AG08395 (cell line): ENCODE measurements at places on chromosomes 5 and 9.

DNA sequence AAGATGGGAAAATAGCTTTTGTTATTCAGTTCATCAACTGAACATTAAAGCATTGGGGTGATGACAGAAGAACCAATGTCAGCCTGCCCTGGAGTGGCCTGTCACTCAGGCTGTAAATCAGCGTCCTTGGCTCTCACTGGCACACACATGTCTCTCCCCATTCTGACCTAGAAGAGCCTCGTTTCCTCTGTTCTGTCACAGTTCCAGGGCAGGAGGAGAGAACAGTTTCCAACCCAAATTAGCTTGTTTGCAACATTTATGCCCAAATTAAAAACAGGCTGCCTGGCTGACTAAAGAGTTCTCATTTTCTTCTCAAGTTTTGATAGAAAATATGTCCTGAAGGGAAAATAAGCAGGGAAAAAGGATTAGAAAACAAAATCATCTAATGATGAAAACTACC, 520.1 kb downstream of the CHSY3 start:
- no peak for DNase-seq

- DNase-seq, result no peak
These were observed 165.0 kb downstream of the FBXL17 start for GRCh38 chr5:108216890-108217289.

GRCh38 chr9:127282611-127283010, 18.0 kb downstream of the GARNL3 start:
- DNase-seq, result no peak

GRCh38 chr5:4674166-4674565, 466.0 kb upstream of the ADAMTS16 start:
- DNase-seq, result no peak

- peak; percentile 65 for DNase-seq
These were observed 6.3 kb upstream of the ASB6 start for GRCh38 chr9:129648092-129648763.

DNA sequence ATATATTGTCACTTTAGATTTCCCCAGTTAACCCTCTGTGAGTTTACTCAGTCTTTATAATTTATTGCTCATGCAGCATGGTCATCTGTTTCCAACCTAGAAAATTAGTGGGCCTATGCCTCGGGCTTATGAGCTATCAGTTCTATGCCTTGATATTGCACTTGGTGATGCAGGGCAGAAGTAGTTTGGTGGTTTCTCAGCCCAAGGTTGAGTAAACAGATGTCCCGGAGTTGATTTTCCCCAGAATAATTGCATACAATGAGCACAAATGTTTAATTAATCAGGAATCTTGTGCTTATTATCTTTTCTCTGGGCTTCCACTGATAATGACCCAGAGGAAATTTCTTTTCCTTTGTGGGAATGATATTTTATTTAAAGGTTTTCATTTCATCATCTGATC, 474.0 kb downstream of the CCDC171 start:
- no peak for DNase-seq

GRCh38 chr9:92706218-92706940, 36.4 kb upstream of the IPPK start:
- no peak for DNase-seq

DNA sequence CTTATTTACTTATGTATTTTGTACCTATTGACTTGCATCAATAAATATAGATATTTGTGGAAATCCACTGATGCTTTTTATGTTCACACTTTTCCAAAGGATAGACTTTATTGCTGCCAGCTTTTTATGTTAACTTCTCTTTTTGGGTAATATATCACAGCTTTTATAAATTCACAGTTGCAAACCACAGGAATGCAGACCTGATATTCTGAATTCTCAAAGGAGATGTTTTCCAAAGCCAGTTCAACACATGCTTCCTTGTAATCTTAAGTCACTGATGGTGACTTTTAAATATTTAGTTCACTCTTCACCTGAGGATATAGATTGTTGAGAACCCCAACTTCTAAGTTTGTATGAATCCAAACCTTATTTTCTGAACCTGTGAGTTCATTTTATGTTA, 223.4 kb upstream of the PRR16 start:
- peak; percentile 8 for DNase-seq

DNA sequence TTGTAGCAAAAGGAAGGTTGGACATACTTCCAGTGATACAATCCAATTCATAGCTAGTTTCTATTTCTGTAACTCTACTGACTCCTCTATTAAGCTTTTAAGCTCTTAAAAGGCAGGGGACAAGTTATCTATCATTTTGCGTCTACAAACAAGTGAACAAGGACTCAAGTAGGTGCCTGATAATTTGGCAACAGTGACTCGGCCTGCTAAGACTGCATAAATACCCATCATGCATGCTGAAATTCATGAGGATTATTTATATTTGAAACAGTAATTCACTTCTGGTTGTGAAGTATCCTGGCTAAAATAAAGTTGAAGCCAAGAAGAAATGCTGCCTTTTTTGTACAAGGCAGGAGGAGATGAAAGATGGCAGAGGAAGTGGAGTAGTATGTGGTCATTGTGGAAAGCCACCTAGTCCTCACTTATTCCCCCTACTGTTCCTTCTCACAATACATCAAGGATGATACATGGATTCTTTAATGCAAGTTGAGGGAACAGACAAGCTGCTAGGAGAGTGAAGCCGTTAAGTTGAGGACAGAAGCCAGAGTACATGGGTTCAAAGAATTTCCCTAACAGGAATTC, 74.0 kb downstream of the MRPS27 start:
- DNase-seq, result no peak

GRCh38 chr5:148428848-148429247, 45.1 kb downstream of the FBXO38 start:
- no peak for DNase-seq

DNA sequence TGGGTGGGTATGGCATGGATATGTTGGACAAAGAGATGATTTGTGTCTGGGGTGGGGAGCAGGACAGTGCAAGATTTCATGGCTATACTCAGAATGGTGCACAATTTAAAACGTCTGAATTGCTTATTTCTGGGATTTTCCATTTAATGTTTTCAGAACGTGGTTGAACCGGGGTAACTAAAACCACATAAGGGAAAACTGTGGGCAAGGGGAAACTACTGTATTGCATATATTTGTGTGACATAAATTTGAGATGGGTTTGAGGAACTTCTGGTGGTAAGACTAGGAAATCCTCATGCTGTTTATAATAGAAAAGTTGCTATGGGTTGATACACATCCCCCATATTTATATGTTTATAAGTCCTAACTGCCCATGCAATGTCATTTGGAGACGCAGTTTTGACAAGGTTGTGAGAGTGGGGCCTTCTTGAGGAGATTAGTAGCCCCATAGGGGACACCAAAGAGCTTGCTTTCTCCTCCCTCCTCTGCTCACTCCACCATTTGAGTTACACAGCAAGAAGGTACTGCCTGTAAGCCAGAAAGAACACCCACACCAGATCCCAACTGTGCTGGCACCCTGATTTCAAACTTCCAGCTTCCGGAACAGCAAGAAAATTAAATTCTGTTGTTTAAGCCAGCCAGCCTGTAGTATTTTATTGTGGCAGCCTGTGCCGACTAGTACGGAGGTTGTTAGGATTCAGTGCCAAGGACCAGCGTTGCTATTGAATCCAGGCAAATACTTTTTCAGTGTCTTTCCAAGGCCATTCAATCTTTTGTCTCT, 2118.9 kb downstream of the MAT2B start:
- DNase-seq, result no peak

DNA sequence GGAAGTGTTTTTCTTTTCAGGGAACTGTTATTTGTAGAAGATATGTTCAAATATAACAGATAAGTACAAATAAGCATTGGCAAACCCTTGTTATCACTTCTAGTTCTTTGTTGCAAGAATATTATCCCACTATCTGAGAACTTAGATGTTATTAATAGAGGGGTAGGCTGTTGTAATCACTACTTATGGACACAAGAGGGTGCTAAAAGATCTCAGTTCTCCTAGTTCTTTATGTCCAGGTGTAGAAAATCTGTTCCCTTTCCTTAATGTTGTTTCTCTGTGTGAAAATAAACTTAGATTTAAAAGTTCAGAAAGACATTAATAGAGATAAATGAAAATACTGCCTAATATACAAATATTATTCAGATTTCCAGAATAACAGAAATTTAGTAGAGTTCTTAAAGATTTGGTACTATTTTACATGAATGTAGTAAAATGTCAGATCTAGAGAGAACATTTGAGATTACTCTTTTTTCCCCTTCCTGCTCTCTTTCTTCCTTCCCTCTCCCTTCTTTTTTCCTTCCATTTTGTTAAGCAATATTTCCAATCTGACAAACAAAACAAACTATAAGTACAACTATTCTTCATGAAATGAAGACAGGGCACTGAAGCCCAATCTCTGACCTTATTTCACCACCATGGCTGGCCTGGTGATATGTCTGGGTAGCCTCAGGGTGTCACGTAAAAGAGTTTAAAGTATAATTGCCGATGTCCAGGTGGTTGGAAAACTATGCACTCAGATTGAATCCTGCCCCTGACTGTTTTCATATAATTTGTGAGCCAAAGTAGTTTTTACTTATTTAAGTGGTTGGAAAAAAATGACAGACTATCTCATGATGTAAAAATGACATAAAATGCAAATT, 43.6 kb upstream of the C5orf46 start:
- DNase-seq, result peak; percentile 27

DNA sequence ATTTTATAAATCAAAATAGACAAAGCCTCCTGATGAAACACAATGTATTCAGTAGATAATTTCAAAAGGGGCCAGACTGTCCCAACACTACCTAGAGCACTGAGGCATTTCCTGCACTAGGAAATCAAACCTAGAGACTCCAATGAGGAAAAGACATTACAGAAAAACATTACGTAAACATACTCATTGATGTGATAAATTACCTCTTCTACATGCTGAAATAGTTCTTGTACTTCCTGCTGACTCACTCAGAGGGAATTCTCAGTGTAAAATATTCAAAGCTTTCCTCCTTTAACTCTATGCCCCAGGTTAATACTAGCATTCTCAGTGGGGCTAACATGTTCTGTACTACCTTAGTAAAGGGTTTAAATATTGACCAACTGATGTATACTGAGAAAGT, 178.0 kb downstream of the ESM1 start:
- peak; percentile 77 for DNase-seq

GRCh38 chr5:9545992-9546851, at the start of gene SEMA5A:
TSS of gene SEMA5A (minus strand) at chr5:9546075. CDS start at chr5:9379946, 166,129 bp downstream.
- peak; percentile 78 for DNase-seq

DNA sequence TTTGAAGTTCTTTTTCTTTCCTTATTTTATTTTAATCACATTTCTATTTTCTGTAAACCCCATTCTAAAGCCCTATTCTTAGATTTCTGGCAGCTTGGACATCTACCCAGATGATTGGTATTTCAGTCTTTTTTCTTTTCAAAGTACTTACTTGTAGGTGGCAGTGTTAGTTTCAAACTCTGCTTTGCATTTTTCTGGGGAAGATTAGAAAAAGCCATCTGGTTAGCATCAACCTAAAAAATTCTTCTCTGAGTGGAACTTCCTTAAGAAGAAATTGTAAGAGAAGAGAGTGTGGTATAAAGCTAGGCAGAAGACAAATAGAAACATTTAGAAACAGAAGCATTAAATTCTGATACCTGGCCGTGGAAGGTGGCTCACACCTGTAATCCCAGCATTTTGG, 17.2 kb upstream of the TENT2 start:
- DNase-seq, result no peak

- DNase-seq, result peak; percentile 96
These were observed 125.1 kb downstream of the C9orf50 start for GRCh38 chr9:129495620-129496472.

GRCh38 chr5:134273642-134274395, 47.9 kb upstream of the PPP2CA start:
- no peak for DNase-seq

- no peak for DNase-seq
These were observed 425.3 kb downstream of the CSNK1G3 start for GRCh38 chr5:123937230-123937629.

GRCh38 chr9:31166516-31166915, 1217.9 kb upstream of the ACO1 start:
- no peak for DNase-seq

- DNase-seq, result no peak
These were observed 111.5 kb downstream of the PAX5 start for GRCh38 chr9:36922548-36922947.

- DNase-seq, result no peak
These were observed 17.7 kb upstream of the FAM174A start for GRCh38 chr5:100517301-100517974.

DNA sequence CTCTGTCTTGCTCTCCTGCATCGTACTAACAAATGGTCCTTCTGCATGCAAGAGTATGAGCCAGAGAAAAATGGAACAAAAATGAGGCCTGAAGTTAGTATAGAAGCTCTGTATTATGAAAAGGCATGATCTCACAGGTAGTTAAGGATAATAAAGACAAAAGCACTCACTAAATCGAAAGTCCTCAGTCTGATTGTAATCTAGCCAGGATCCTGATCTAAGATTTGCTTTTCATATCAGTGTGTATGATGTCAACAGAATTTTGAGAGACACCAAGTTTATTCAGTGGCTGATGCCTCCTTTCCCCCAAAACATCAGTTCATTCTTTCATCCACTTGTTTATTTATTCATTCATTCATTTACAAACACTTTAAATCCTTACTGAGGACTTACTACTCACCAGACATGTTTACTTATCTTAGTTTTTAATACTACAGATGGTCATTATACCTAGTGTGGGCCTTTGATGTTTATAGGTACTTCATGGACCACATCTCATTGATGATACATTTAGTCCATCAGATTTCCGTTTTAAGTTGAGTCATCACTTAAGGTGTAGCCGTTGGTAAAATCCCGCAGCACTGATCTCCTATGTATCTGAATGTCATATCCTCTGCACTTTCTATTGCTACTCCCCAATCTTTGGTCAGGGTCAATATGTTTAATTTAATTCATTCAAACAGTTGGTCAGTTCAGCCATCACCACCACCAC, 105.2 kb upstream of the DHFR start:
- DNase-seq, result no peak

GRCh38 chr5:116938488-116938887, 363.9 kb upstream of the SEMA6A start:
- DNase-seq, result no peak

DNA sequence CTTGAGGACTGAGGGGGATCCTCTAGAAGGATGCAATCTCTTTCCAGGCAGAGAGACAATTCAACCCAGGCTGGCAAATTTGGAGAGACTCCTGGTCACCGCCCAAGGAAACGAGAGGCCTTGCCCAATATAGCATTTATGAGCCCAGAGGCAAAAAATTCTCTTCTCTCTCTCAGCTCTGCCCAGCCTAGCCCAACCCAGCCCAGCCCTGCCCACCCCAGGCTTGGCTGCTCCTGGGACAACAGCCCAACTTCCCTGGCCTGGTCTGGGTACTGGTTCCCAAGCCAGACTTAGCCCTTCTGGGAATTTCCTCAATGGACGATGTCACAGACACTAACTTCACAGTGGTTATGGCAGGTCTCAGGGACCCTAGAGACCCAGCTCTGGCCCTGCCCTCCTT, 116.5 kb downstream of the PSD2 start:
- no peak for DNase-seq

DNA sequence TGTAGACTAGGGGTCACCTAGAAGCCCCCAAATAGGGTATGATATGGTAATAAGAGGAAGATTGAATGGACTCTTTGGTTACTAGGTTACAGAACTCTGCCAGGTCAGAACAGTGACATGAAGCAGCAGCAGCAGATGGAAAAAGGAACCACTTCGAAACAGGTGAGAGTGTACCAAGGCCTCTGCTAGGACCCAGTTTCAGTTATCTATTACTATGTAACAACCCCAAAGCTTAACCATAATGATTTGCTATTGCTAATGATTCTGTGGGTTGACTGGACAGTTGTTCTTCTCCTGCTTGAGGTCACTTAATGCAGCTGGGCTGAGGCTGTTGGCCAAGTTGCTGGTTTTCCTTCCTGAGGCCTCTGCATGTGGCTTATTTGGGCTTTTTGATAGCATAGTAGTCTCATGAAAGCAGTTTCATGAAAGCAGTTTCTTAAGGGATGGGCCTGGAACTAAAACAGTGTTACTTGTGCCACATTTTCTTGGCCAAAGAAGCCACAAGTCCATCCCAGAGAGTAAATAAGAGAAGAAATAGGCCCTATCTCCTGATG, 17.6 kb downstream of the C9orf43 start:
- DNase-seq, result no peak
